Activated B cell treated with CpG ODN at 0.5 μM for 24 hours (primary cell): ENCODE measurements at places on chromosomes 6 and 20. TPM values are rescaled to one million over a fixed set of nuclear protein-coding genes. Genes with fewer than 3 reads are reported as not detected.

NFATC2 gene
- 41.2 and 46.0 TPM in 2 replicates for total RNA-seq

MOCS1 gene
- 0.20 and 0.34 TPM in 2 replicates for total RNA-seq

NEDD9 gene
- total RNA-seq: 57.4 and 61.9 TPM in 2 replicates

GPANK1 gene
- total RNA-seq: 23.0 and 24.2 TPM in 2 replicates

GJA10 gene
- not detected in 2 replicates for total RNA-seq

IMPG1 gene
- not detected in 2 replicates for total RNA-seq
